Dorsolateral prefrontal cortex (tissue), 122 donors: ENCODE measurements at places on chromosomes 11 and 22. TPM values are rescaled to one million over a fixed set of nuclear protein-coding genes. Genes with fewer than 3 reads are reported as not detected.

Gene NRIP3
- 34.9 TPM for total RNA-seq

Gene SLC16A8
- 0.99 TPM for total RNA-seq

Gene APOL5
- not detected for total RNA-seq

Gene SSTR3
- total RNA-seq: 12.7 TPM

Gene SLC37A2
- 1.7 TPM for total RNA-seq

Gene SEC14L6
- 3.4 TPM for total RNA-seq
